ENCODE measurements at places on chromosomes 1 and 21. TPM values are rescaled to one million over a fixed set of nuclear protein-coding genes. Genes with fewer than 3 reads are reported as not detected.

- H3K27ac ChIP-seq = no peak overlapping the region
- H3K4me3 ChIP-seq = no peak overlapping the region
Measured at GRCh38 chr1:182601416-182601786, 2.8 kb downstream of the RGS16 start.

- no peak for DNase-seq
- no peak overlapping the region for H3K27ac ChIP-seq
- H3K4me3 ChIP-seq = no peak overlapping the region
- H3K36me3 ChIP-seq = no peaks in the 10 kb centered on the region
Measured at GRCh38 chr1:152728986-152729385, 21.0 kb downstream of the LCE4A start.

GFI1 gene
- 0.16 TPM for total RNA-seq

MYOG gene
- total RNA-seq = not detected

DNA sequence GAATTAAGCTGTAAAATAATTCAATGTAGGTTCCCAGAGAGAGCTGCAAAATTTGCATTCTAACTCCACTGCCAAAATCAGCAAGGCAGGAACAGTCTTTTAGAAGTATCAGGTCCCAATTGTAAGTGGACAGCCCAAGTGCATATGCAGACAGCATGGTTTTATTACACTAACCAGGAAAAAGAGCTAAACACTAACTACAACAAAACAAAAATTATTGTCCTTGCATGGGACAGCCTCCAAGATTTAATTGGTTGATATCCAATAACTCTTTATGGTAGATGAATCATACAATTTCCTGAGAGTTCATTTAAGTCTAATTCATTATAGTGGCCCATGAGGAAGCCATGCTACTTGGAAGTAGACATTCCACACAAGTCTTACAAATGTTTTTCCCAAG lies 154.3 kb upstream of the ZNF648 start:
- H3K27ac ChIP-seq = no peak overlapping the region
- no peaks in the 10 kb centered on the region for H3K4me1 ChIP-seq
- no peak overlapping the region for H3K4me3 ChIP-seq

CD1C gene
- not detected for total RNA-seq

DNA sequence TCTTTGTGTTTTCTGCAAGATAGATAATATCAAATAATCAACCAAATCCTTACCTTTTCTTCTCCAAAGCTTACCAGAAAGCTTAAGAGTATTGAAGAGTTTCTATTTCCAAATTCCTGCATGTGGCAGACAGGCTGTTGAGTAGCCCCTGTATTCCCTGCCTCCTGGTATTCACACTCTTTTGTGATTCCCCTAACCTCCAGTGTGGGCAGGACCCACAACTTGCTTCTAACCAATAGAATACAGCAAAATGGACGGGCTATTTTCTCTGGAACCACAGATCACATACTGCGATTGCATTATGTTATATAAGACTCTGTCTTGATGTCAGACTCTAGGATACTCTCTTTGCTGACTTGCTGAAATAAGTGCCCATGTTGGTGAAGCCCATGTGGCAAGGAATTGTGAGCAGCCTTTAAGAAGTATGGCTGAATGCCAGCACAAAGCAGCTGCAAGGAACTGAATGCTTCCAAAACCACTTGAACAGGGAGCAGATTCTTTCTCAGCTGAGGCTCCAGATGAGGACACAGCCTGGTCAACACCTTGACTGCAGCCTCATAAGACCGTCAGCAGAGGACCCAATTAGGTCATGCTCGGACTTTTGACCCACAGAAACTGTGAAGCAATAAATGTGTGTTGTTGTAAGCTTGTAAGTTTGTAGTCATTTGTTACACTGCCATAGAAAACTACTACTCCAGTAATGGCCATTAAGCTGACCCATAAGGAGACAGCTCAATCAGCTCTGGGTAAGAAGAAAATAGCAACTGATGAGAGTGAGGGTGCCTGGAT lies 47.9 kb upstream of the PLXNA2 start:
- no peaks in the 10 kb centered on the region for H3K36me3 ChIP-seq
- 0 out of 2 replicates have a peak, but pooled peaks cover 4% of the 10 kb centered on the region for H3K4me1 ChIP-seq
- H3K4me3 ChIP-seq = no peak overlapping the region
- no peaks in the 10 kb centered on the region for H3K27me3 ChIP-seq

DNA sequence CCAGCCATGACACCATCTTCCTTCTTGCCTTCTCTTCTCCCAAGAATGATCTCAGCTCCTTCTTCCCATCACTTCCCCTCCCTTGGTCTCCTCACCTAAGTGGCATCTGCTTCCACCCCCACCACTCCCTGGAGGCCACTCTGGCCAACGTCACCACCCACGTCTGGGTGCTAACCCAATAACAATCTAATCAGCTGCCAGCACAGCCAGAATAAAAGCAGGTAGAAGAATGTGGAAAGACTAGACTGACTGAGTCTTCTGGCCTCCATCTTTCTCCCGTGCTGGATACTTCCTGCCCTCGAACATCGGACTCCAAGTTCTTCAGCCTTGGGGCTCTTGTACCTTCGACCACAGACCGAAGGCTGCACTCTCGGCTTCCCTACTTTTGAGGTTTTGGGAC lies 245.3 kb upstream of the CSF3R start:
- H3K4me1 ChIP-seq = no peaks in the 10 kb centered on the region
- H3K27ac ChIP-seq = no peak overlapping the region

NBPF11 gene
- total RNA-seq = 4.9 TPM

PRRX1 gene
- 1.2 TPM for total RNA-seq

DNA sequence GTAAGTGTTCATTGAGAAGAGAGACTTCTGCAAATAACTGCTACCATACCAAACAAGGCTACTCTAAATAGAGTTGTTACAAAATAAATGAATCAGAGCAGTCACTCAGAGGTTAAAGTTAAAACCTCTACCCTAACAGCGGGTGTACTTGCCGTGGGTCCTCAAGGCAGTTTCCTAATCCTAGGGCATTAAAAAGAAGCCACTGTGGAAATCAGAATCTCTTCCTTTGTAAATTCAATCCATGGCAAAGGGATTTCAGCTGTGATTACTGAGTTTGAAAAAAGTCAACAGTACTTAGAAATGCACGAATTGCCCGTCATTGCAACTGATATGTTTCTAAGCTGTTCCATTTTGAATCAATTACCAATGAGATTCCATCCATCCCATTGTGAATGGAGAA lies 13.5 kb downstream of the TBX15 start:
- no peaks in the 10 kb centered on the region for H3K27me3 ChIP-seq
- H3K36me3 ChIP-seq = peaks cover 79% of the 10 kb centered on the region
- H3K27ac ChIP-seq = no peak overlapping the region
- no peak for DNase-seq
- peaks cover 54% of the 10 kb centered on the region for H3K4me1 ChIP-seq
- no peak overlapping the region for H3K4me3 ChIP-seq

DNA sequence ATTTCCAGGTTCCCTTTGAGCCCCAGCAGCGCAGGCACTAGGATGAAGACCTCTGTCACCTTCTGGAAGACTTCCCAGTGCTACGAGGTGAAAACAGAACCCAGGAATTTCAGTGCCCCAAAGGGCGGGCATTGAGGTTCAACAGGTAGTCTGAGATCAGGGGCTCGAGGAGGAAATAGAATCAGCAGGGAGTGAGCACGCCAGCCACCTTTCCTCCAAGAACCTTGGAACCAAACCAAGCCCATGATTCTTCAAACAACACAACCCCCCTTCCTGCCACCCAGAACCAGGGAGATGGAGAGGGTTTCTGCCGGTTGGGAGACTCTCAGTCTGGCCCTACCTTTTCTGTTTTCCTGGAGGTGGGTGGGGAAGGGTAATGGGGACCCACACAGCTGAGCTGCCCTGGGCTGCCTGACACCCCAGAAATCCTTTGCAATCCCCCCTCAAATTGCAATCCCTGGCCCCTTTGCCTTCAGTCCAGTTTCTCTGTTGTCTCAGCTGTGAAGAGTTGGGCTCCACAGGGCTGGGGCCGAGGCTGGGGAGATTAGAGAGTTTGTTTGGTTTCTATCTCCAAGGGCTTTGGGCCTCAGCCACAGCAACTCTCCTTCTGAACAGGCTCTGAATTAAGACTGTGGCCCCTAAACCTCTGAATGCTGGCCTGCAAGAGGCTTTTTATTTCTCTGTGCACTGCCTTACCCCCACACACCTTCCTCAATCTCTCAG lies 11.9 kb downstream of the SLC41A1 start:
- H3K27ac ChIP-seq = no peak overlapping the region
- no peak for DNase-seq
- no peak overlapping the region for H3K4me3 ChIP-seq
- no peaks in the 10 kb centered on the region for H3K4me1 ChIP-seq
- peaks cover 50% of the 10 kb centered on the region for H3K36me3 ChIP-seq
- no peaks in the 10 kb centered on the region for H3K27me3 ChIP-seq

LCE1D gene
- not detected for total RNA-seq

GRCh38 chr1:81867235-81867634 lies 66.5 kb downstream of the ADGRL2 start:
- H3K27me3 ChIP-seq = no peaks in the 10 kb centered on the region
- no peaks in the 10 kb centered on the region for H3K4me1 ChIP-seq
- H3K27ac ChIP-seq = no peak overlapping the region
- DNase-seq = no peak
- no peaks in the 10 kb centered on the region for H3K36me3 ChIP-seq

- no peaks in the 10 kb centered on the region for H3K27me3 ChIP-seq
- H3K4me3 ChIP-seq = no peak overlapping the region
- no peak overlapping the region for H3K27ac ChIP-seq
- H3K36me3 ChIP-seq = no peaks in the 10 kb centered on the region
- H3K4me1 ChIP-seq = no peaks in the 10 kb centered on the region
Measured at GRCh38 chr1:25031966-25032667, 102.0 kb upstream of the RUNX3 start.

DNA sequence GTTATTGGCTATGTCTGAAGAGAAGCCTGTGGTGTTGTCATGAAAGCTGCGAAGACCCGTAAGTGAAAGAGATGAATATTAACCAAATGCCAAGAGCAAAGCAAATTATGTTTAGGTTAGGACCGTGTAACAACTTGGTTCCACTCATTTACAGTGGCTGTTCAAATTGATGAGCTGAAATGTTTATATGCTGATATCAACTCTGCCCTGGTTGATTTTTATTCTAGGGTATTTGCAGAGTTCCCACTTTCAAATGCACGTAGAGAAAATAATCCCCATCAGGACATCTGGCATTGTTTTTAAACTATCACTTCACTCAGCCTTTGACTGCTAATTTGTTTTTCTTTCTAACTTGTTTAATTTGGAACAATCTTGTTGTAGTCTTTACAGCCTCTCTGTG lies 581.6 kb upstream of the ADAMTS5 start:
- H3K4me3 ChIP-seq = no peak overlapping the region
- no peaks in the 10 kb centered on the region for H3K4me1 ChIP-seq
- DNase-seq = no peak
- H3K27me3 ChIP-seq = no peaks in the 10 kb centered on the region

GRCh38 chr1:1307923-1308755 lies at the start of the genes ACAP3 and PUSL1:
ACAP3 (minus strand) TSS chr1:1307930; CDS start chr1:1307815, 115 bp downstream.
PUSL1 (plus strand) TSS chr1:1308597; CDS start chr1:1308644, 47 bp downstream.
- DNase-seq = peak; percentile 87
- no peaks in the 10 kb centered on the region for H3K27me3 ChIP-seq
- H3K4me1 ChIP-seq = peaks cover 54% of the 10 kb centered on the region
- H3K36me3 ChIP-seq = peaks cover 63% of the 10 kb centered on the region
- peak within 1 kb of the TSS; percentile 91 for H3K4me3 ChIP-seq

DNA sequence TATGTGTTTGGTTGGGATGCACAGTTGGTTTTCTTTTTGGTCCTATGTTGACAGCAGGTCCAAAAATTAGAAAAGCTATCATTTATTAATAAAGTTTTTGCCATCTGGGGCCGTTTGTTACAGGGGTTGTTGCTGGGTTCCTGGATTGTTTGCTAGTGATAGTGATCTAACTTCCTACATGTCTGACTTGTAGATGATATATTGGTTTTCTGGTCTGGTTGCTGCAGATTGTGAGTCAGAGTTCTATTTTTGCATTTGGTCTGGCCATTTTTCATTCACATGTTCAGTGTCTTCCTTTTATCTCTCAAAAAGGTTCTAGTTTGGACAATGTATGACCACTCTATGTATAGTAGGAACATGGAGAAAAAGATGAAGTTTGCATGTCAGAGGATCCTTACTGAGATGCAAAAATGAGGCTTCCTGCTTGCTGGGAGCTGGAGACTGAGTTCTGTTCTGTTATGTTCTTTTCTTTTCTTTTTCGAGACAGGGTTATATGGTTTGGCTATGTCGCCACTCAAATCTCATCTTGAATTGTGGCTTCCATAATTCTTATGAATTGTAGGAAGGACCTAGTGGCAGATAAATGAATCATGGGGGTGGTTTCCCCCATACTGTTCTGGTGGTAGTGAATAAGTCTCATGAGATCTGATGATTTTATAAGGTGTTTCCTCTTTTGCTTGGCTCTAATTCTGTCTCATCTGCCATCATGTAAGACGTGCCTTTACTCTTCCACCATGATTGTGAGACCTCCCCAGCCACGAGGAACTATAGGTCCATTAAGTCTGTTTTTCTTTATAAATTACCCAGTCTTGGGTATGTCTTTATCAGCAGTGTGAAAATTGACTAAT lies 4.2 kb upstream of the NVL start:
- H3K27me3 ChIP-seq = no peaks in the 10 kb centered on the region
- peaks cover 2% of the 10 kb centered on the region for H3K4me1 ChIP-seq
- no peak overlapping the region for H3K4me3 ChIP-seq
- no peaks in the 10 kb centered on the region for H3K36me3 ChIP-seq

PTGER3 gene
- 14.9 TPM for total RNA-seq

- no peaks in the 10 kb centered on the region for H3K27me3 ChIP-seq
- H3K4me3 ChIP-seq = no peak overlapping the region
- H3K4me1 ChIP-seq = peaks cover under 1% of the 10 kb centered on the region
- DNase-seq = no peak
Measured at GRCh38 chr1:177969109-177969508, 749 bp downstream of the SEC16B start.

ITGB2 gene
- 120 TPM for total RNA-seq

DNA sequence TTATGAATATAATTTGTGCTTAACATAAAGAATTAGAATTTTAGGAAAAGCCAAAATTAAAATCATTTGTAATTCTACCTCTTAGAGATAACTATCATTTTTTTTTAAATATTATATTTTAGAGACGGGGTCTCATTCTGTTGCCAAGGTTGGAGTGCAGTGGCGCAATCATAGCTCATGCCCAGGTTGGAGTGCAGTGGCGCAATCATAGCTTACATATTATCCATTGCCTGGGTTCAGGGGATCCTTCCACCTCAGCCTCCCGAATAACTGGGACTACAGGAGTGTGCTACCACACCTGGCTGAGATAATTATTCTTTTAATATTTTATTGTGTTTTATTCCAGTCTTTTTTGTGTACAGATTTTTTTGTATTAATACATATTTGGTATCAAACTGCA lies 8.3 kb downstream of the RASAL2 start:
- H3K4me3 ChIP-seq = no peak overlapping the region
- H3K27me3 ChIP-seq = no peaks in the 10 kb centered on the region
- peaks cover 28% of the 10 kb centered on the region for H3K4me1 ChIP-seq
- no peak for DNase-seq
- no peak overlapping the region for H3K27ac ChIP-seq

- no peak overlapping the region for H3K27ac ChIP-seq
- no peaks in the 10 kb centered on the region for H3K4me1 ChIP-seq
- H3K27me3 ChIP-seq = no peaks in the 10 kb centered on the region
- H3K4me3 ChIP-seq = no peak overlapping the region
- no peaks in the 10 kb centered on the region for H3K36me3 ChIP-seq
Measured at GRCh38 chr21:41976611-41977010, 22.8 kb upstream of the C2CD2 start.

MIXL1 gene
- total RNA-seq = not detected

LORICRIN gene
- total RNA-seq = not detected
